ENCODE measurements at places on chromosomes 2 and 18.

DNA sequence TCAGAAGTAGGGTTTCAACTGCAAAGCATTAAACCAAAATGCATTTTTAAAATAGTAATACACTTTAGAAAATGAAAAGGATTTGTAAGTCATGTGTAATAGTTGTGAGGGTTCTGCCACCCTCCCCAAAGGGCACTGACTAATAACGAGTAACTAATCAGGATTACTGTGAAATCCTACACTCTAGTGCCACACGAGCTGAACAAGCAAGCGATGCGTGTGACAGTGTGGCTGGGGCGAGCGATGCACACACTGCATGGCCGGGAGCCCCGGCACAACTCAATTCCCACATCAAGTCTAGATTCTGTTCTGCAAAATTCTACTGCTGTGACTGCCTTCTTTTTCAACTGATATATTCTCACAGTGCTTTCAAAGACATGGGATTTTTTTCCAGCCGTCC is 156.4 kb downstream of the SEPTIN10 start:
- DNase-seq, result no peak

GRCh38 chr2:165818920-165819319 is 24.9 kb upstream of the GALNT3 start:
- no peak for DNase-seq

DNA sequence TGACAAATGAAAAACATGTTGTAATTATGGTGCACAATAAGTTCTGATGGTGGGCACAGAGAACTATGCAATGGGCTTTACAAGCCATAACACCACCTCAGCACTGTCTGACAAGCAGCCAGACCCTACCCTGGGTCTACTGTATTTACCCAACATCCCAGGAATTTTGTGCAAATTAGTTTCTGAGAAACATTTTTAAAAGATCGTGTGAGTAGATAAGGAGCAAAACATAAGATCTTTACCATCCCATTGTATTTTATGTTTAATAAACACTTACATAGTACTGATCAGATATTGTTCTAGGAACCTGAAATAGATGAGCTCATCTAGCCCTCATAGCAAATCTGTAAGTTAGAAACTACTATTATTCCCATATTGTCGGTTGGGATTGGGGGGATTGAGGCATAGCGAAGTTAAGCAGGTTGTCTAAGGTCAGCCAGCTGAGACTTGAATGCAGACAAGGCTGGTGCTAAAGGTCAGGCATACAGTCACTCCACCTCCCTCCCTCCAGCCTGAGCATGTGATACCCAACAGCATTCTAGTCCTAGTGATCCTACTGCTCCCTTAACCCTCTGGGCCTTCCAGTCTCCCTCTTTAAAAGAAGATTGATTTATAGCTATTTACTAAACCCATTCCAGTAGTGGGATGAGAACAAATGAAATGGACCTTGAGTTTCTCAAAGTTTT is 67.4 kb upstream of the STAM2 start:
- DNase-seq, result no peak

DNA sequence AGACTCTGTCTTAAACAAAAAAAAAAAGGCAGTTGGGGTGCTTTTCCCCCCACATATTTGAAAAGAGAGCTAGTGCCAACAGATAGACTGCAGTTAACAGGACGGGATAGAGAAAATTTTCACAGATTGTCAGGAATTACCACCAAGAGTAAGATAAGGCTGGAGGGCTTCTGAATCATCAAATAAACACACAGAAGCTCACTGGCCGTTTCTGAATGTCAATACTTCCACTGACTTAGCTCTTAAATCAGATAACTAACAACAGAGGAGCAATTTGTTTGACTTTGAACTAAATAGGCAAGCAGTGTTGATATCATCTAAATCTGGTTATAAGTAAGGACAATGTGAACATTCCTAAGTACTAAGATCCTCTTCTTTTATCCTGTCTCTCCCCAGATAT is 34.7 kb downstream of the PIEZO2 start:
- no peak for DNase-seq

DNA sequence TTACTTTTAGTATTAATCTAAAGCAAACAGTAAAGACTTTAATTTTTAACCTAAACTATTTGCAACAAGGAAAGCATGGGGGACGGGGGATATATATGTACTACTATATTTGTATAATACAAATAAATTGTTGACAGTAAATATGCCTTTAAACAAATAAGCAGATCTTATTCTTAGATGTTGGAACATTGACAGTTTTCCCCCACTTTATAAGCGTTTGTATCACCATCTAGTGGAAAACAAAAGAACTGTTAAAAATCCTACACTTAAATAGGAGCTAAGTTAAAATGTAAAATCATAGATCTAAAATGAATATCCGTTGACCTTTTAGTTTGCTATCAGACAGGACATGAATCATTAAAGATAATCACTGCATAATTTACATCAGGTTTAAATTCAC is 50.0 kb downstream of the RBBP8 start:
- no peak for DNase-seq

GRCh38 chr2:38251940-38252339 is 125.1 kb downstream of the ATL2 start:
- DNase-seq, result no peak

- DNase-seq, result no peak
These were observed 217.7 kb downstream of the SH3RF3 start for GRCh38 chr2:109346601-109347228.

- DNase-seq, result no peak
These were observed 53.2 kb downstream of the USP14 start for GRCh38 chr18:211582-211981.

GRCh38 chr2:212416086-212416485 is 122.5 kb downstream of the ERBB4 start:
- DNase-seq, result no peak

DNA sequence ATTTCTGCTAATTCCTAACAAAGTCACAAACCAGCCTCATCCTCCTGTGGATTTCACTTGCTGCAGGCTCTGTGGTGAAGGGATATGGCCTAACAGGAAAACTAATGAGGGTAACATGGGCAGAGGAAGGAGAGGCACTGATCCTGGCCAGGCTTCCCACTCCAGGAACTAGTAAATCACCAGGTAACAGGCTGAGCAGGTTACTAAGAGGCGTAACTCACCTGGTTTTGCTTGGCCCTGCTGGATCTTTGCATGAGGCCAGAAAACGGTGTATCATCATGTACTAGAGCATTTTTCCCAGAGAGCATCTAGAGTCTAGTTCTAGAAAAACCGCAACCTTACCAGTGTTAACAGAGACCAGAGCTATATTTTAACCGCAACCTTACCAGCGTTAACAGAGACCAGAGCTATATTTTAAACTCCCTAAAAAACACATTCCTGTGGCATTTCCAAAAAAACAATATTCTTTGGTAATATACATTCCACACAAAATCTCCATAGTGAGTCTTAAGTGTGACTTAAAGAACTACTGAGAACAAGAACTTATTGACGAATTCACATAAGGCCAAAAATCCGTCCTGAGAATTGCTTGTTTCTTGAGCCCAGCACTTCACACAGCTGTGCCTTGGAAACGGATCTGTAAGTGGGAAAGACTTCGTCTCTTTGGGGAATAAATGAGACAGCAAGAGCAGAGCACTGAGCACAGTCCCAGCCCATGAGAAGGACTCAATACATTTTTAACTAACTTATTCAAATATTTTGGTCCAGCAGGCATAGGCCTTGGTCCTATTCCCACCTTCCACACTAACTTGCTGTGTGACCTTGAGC is 43.4 kb downstream of the DPP4 start:
- DNase-seq, result no peak

GRCh38 chr18:5747678-5748077 is 147.6 kb downstream of the TMEM200C start:
- DNase-seq, result no peak

- DNase-seq, result no peak
These were observed 2.3 kb upstream of the GDF7 start for GRCh38 chr2:20664431-20665242.

DNA sequence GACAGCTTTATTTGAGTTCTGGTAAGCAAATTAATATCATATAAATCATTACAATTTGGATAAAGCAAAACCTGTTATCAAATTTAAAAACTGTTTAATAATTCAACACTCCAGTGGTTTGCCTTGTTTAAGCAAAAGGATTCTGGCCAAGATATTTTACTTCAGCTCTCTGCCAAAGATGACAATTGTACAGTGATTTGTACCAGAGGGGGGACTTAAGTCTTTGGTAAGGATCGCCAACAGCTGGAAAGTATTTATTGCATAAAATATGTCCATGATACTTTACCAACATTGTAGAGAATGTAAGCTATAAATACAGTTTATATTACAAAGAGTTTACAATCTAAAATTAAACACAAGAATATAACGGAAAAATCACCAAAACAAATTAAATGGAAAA is 13.8 kb downstream of the PREPL start:
- DNase-seq, result no peak

GRCh38 chr2:166375736-166376487 is at the start of gene SCN9A:
Gene SCN9A, minus strand, starts transcription at chr2:166375944. Its CDS starts 64,188 bp downstream, at chr2:166311756.
- peak; percentile 70 for DNase-seq

DNA sequence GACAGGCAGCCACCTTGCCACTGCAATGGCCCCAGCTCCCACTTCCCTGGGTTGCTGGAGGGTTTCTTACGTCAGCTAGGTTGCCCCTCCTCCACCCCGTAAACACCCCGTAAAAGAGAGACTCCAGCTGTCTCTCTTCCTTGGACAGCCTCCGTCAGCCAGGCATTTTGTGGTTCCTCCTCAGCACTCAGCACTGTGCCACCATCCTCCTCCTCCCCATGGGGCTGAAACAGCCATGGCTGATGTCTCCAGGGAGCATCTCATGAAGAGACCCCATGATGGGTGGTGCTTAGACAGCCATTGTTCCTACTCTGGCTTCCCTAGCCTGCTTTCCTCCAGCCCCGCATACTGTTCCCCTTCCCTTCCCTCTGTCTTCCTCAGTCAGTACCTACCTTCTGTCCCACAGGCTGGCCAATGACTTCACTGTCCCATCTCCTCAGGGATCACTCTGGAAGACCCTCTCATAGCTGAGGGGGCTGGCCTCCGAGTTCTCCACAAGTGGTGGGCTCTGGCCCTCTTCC is 143.3 kb upstream of the SIX3 start:
- no peak for DNase-seq

GRCh38 chr2:24970483-24971285 is 1.1 kb downstream of the DNAJC27 start:
- DNase-seq, result no peak

- DNase-seq, result no peak
These were observed 54.8 kb downstream of the CDC42EP3 start for GRCh38 chr2:37616677-37617005.

GRCh38 chr2:142395291-142395690 is 264.5 kb upstream of the LRP1B start:
- no peak for DNase-seq

DNA sequence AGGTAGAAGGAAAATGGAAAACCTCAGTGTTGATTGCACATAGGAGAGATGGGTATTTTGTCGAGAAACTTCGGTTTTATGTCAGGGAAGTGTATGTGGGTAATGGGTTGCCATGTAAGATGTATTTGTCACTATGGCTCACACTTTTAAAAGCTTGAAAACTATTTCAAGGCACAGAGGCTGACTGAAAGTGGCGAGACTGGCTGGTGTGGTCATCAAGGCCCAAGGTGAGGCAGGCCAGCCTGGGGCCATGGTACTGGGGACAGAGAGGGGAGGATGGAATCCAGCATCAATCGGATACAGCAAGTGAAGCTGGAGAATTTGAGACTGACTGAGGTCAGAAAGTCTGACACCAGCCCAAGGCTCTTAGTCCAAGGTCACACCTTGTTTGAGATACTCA is 77.2 kb upstream of the MCFD2 start:
- no peak for DNase-seq

- no peak for DNase-seq
These were observed 181.0 kb downstream of the AGAP1 start for GRCh38 chr2:235674812-235675211.

DNA sequence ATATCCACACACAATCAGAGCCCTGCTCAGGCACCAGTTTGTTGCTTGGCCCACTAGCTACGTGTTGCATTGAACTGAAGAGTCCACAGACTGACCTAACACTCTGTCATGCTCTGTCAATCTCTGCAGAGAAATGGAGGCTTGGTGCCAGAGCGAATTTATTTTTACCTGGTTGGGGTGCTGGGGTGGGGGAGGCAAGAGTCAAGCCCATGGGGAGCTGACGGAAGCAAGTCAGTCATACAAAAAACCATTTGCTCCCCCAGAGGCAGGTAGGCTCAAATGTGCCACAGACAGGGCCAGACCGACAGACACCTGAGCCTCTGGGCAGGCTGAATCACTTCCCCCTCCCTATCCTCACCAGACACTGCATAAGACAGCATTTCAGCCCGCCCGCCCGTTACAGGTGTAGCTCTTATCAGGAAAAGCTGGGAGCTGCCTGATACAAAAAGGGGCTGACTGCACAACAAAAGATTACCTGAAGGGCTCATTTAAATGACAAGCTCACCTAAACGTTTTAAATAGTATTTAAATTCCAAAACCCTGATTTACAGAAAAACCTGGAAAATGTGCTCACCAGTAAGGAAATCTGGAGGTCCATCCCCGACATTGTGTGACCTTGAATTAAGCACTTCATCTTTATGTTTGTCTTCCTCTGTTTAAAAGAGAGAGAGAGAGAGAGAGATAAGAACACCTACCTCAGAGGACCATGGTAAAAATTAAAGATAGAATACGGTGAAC is 2.1 kb upstream of the PCBP1 start:
- peak; percentile 63 for DNase-seq

- DNase-seq, result no peak
These were observed 20.1 kb upstream of the SLC39A10 start for GRCh38 chr2:195636890-195637289.

DNA sequence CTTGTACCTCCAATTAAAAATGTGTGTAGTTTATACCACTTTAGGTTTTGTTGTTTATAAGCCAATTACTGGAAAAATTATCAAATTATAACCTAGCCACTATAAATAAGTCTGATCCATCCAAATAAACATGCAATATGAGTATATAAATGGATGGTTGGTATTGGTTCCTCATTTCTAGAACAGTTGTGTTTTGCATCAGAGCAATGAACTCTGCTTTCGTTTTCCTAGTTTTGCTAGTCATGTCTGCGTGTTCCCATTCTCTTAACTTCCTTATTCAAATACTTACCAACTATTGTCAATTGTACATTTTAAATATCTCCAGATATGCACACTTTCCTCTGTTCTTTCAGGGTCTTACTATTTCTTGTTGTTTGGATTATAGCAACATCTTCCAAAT is 641.7 kb downstream of the NR4A2 start:
- DNase-seq, result no peak

GRCh38 chr2:206535260-206535986 is 92.1 kb downstream of the ADAM23 start:
- DNase-seq, result no peak

DNA sequence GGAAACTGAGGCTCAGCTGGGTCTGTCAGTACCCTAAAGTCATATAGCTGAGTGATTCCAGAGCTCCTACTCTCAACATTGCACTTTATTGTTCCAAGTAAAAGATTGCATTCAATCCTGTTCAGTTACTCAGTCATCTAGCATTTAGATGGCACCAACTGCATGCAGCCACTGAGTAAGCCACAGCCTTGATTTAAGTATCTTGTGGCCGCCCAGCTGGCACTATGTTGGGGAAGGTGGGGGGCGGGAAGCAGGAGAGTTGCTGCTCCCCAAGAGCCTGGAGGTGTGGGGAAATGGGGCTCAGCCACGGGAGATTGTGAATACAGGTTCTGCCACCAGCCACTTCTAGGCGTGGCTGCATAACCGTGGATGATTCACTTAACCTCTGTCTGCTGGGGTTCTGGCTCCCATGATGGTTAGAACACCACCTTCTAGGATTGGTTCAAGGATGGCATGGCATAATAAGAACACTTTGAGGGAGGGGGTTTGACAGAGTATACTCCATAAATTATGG is 17.1 kb downstream of the ZFP36L2 start:
- peak; percentile 43 for DNase-seq
